ENCODE measurements at places on chromosomes 7 and 10.
A peak's percentile ranks its signal among the peaks of the same experiment; 100 is the strongest.

DNA sequence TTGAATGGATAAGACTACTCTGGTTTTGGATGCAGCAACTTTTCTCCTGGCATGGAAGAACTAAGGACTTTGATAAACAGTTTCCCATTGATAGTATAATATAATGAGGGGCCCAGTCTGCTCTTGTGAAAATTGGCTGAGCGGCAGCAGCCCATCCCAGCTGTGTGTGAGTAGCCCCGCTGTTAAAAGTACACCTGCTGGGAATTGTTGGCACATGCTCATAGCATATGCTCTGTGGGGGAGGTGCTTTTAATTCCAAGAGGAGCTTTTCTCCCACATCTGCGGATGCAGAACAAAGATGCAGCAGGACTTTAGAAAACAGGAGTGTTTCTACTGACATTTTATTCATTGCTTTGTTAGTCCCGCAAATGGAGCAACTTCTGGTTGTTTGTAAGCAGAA lies 19.0 kb downstream of the SRI start:
- no peak for DNase-seq

DNA sequence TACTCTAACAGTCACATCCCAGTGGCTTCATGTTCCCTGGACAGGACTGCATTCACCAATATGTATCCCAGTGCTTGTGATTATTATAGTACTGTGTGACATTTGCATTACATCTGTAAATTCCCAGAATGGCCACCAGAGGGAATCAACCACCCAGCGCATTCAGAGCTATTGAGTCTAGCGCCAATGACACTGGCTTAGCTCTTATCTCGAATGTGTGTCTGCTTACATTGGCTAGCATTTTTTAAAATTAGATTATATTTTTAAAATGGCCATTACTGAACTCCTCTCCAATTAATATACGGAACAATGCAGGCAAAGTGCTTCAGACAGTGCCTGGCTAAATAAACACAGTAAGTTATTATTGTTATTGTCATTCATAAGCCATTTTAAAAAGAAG lies 36.3 kb downstream of the TRIL start:
- DNase-seq, result peak; percentile 13

DNA sequence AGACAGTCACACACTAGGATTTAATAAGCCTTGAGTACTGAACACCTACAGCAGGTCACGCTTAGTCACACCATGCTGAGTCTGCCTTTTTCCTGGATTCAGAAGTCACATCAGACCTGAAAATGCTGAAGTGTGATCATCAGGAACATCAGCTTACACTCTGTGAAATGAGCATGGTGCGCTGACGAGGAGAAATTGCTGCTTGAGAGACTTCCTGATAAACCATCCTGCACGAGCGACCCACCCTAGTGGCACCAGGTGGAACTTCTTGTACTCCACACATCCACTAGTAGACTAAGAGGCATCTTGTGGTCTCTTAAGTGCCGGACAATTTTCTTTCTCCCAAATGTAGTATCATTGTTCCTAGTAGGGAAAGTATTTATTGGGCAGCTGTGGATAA lies 51.8 kb upstream of the MRLN start:
- DNase-seq, result no peak

- DNase-seq, result no peak
These were observed 104.3 kb downstream of the CUL2 start for GRCh38 chr10:34985823-34986222.

DNA sequence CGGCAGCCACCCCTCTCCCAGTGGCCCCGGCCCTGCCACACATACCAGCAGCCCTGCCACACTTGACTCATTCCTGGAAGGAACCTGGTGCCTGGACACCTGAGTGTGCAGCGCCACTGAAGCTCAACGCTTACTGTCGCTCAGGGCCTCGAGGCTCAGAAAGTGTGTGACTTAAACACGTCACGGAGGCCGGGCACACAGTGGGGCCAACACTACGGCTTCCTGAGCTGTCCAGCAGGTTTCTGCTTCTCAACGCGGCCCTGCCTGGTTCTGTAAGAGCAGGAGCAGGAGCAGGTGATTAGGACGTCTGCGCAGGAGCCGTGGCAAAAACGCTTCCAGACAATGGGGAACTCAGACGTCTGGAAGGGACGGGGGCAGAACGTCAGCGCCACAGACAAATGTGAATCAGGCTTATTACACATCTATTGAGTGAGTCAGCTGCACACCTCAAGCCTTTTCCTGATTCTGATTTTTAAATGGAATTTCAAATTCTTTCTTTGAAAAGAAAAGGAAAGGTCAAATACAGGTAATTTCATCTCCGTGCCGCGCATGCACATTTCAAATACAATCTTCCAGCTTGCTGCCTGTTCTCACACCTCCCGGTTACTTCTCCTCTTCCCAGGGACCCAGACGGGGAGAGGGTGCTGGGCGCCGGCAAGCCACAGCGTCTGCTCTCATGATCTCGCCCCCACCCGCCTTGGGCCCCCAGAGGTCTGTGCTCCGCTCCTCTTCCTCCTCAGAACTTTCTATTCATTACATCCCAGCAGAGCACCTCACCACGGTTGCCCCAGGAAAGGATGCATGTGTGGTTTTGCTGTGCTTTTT lies 66.6 kb downstream of the ADARB2 start:
- DNase-seq, result no peak

- no peak for DNase-seq
These were observed 28.7 kb upstream of the CD36 start for GRCh38 chr7:80609751-80610150.

DNA sequence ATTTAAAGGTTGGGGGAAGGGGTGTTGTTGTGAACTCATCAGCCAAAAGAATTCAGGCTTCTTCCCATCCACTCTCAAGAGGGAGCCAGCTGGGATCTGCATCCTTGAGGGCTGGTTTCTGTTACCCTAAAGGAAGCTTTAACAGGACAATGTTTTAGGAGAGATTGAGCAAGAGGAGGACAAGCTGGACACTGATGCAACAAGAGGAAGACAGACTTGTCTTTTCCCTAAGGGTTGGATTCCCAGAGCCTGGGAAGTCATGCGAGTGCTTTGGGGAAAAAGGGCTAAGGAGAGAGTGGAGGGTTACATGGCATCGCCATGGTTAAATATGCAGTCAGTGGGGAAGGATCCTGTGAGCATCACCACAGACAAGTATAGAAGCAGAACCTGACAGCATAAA lies 47.6 kb upstream of the PDE1C start:
- no peak for DNase-seq

- DNase-seq, result no peak
These were observed 18.2 kb downstream of the CCDC6 start for GRCh38 chr10:59887972-59888640.

GRCh38 chr7:68712956-68713495 lies 885.2 kb upstream of the AUTS2 start:
- DNase-seq, result no peak

- no peak for DNase-seq
These were observed 60.1 kb upstream of the CARD11 start for GRCh38 chr7:3103614-3104398.

- DNase-seq, result no peak
These were observed 529 bp downstream of the HPS1 start for GRCh38 chr10:98446151-98446660.

- DNase-seq, result no peak
These were observed 19.8 kb upstream of the CLDN12 start for GRCh38 chr7:90383422-90383821.

GRCh38 chr7:131961054-131961680 lies 404.7 kb upstream of the PODXL start:
- no peak for DNase-seq

- no peak for DNase-seq
These were observed 51.8 kb downstream of the HIPK2 start for GRCh38 chr7:139725858-139726484.

GRCh38 chr7:79434867-79435266 lies 18.6 kb downstream of the MAGI2 start:
- DNase-seq, result no peak

DNA sequence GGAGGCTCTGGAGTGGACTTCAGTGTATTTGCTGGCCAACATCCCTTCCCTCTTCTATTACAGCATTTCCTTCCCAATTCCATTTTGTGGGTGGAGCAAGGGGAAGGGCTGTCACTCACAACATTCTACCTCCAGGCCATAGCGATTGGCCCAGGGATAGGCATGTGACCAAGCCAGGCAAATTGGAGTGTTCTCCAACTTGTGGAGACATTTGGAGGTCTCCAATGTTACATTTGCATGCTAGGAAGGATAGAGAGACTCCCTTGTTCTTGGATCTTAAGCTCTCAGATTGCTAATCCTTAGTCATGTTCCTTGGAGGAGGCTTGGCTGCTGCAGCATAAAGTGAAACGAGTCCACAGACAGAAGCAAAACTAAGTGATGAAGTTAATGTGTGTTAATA lies 95.6 kb upstream of the KIF5B start:
- no peak for DNase-seq

DNA sequence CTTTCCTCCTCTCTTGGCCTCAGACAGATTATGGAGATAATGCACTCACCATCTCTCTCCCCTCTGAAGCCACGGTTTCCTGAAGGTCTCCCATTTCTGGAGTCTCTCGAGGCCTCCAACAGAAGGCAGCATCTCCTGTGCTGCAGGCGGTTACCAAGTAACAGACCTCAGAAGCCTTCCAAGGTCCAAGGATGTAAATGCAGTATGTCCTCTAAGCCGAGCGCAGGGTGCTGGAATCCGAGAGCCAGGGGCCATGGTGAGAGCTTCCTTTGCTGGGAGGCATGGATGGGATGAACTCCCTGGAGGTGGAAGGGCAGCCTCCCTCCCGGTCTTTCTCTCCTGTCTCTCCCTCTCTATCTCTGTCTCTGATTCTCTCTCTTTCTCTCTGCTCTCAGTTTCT lies 79.8 kb downstream of the ADARB2 start:
- no peak for DNase-seq

DNA sequence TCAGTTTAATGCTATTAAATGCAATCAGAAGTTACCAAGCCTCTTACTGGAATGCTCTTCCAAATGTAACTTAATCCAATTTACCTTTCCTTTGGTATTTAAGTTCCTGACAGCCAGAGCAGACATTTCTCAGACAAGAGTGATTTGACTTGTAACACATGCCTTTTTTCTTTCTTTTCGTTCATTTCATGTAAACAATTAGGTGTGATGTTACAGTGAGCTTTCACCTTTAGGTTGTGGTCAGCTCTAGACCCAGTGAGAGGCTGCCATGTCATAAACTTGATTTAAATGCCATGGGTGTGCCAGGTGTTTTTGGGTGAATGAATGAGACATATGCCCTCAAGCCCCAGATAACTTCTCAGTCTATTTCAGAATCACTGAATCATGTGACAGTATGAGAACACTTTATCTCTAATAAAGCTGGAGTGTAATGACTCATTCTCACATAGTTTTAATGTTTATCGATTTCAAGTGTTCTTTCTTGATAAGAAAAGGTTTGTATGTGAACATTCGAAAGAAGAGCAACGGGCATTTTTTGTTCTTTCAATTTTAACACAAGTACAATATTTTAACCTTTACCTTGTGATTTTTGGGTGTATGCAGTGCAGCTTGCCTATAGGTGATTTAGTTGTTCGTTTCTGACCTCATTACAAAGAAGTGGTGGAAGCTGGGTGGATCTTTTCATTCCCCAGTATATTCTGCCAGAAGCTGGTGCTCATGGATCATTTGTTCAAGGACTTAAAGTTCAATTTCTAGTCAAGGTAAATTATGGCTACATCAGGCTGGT lies 61.5 kb downstream of the CHN2 start:
- no peak for DNase-seq

GRCh38 chr7:41825927-41826480 lies 123.1 kb upstream of the INHBA start:
- DNase-seq, result no peak

- no peak for DNase-seq
These were observed 746 bp upstream of the MRPS16 start for GRCh38 chr10:73253225-73253555.

- no peak for DNase-seq
These were observed 221.7 kb upstream of the DKK1 start for GRCh38 chr10:52092390-52092789.

DNA sequence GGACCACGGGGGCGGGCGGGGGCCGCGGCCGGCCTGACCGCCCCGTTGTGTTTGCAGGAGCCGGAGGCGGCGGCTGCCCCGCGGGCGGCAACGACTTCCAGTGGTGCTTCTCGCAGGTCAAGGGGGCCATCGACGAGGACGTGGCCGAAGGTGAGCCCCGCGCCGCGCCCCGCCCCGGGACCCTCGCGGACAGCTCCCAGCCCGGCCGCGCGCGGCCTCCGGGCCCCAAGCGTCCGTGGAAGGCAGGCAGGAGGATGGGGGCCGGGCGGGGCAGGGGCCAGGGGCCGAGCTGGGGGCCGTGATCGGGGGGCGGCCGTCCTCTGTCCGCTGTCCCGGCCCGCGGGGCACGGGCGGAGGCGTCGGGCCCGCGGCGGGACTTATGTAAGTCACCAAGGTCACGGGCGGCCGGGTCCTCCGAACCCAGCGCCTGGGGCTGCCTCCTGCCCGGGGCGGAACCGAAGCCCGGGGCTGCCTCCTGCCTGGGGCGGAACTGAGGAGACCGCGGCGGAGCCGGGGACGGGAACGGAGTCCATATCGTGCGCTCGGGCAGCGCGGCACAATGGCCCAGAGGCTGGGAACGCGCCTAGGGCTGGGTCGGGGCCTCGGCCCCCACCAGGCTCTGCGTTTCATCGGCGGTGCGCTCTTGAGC lies 497 bp downstream of the PPP2R2D start:
- no peak for DNase-seq

GRCh38 chr7:46742601-46743000 lies 821.5 kb upstream of the IGFBP3 start:
- no peak for DNase-seq

- DNase-seq, result no peak
These were observed 24.5 kb downstream of the CHST15 start for GRCh38 chr10:124068929-124069328.

DNA sequence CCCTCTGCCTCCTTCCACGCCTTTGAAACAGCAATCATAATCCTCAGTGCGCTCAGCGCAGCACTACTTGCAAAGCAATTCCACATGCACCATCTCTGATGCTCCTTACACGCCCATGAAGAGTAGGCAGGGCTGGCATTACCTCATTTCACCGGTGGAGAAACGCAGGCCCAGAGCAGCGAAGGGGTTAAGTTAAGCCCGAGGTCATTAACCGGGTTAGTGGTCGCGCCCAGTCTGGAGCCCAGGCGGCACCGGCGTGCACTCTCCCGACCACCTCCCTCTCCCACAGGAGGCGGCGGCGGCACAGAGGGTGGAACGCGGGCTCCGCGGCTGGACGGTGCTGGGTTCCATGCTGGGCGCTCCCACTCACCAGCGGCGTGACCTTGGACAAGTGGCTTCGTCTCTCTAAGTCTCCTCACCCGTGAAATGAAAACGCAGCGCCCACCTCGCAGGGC lies 515 bp downstream of the FASTK start:
- DNase-seq, result no peak

DNA sequence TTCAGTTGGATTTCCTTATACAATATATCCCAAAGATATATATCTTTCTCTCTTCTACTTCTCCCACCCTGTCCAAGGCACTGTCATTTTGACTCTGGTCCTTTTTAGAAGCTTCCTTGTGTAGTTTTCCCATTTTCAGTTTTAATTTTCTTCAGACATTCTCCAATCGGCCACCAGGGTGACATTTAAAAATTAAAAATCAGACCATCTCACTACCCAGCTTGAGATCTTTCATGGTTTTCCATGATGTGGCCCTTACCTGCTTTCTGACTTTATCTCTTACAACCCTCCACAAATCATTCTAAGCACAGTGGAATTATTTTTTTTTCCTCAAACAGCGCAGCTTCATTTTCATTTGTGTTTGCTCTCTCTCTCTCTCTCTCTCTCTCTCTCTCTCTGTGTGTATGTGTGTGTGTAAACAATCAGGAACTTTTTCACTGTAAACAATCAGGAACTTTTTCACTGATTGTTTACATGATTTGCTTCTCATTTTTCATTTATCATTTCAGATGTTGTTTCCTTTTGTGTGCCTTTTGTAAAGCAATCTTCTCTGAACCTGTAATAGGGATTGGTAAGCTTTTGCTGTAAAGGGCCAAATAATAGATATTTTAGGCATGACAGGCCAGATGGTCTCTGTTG lies 348.9 kb downstream of the ATRNL1 start:
- no peak for DNase-seq
